ENCODE measurements at places on chromosomes 5 and 9.

- no peak for DNase-seq
Measured at GRCh38 chr5:141135030-141135717, at the start of gene PCDHB5. Gene PCDHB5 (plus strand): TSS chr5:141135206. CDS start chr5:141135435, 229 bp downstream.

DNA sequence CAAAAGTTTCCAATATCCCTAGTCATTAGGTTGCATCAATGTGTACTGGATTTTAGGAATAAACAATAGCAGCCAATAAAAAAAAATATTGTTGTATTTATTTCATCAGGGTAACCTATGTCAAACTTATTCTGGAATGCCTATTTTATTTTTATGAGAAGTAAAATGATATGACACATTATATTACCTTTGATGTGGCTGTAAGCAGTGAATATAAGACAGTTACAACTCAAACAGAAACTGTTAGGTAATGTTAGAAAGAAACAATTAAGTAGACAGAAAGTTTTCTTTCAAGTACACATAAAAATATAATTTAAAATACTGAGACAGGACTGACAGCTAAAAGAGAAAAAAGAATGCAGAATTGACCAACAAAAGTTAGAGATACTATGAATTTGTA is 65.5 kb downstream of the GNG10 start:
- DNase-seq, result no peak

- DNase-seq, result no peak
Measured at GRCh38 chr5:179437341-179438001, 92.2 kb upstream of the ADAMTS2 start.

DNA sequence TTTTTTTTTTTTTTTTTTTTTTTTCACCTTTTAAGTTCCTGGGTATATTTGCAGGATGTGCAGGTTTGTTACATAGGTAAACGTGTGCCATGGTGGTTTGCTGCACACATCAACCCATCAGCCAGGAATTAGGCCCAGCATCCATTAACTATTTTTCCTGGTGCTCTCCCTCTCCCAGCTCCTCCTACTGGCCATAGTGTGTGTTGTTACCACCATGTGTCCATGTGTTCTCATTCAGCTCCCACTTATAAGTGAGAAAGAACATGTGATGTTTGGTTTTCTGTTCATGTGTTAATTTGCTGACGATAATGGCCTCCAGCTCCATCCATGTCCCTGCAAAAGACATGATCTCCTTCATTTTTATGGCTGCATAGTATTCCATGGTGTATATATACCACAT is 350.5 kb downstream of the MAN2A1 start:
- DNase-seq, result no peak

Measured in activated CD4-positive, alpha-beta T cell treated with anti-CD3 and anti-CD28 coated beads for 1 hour (primary cell).